ENCODE measurements at places on chromosomes 4 and X.

DNA sequence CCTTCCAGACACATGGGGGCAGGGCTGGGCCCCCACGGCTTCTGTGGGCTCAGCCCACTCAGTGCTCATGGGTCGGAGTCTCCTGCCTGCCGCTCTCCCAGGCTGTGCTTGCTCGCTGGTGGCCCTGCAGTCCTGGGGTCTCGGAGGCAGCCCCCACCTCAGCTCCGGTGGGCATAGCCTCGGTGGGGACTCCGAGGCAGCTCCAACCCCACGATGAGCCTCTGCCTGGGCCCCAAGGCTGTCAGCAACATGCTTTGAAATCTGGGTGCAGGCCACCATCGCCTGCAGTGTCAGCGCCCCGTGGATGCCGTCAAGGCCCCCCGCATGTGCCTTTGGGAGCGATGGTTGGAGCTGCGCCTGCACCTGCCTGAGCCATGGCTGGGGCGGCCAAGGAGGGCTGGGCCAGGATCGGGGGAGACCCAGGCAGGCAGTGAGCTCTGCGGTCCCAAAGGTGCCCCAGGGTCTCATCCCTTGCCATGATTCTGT, 30.2 kb upstream of the SPON2 start:
- no peak for DNase-seq

DNA sequence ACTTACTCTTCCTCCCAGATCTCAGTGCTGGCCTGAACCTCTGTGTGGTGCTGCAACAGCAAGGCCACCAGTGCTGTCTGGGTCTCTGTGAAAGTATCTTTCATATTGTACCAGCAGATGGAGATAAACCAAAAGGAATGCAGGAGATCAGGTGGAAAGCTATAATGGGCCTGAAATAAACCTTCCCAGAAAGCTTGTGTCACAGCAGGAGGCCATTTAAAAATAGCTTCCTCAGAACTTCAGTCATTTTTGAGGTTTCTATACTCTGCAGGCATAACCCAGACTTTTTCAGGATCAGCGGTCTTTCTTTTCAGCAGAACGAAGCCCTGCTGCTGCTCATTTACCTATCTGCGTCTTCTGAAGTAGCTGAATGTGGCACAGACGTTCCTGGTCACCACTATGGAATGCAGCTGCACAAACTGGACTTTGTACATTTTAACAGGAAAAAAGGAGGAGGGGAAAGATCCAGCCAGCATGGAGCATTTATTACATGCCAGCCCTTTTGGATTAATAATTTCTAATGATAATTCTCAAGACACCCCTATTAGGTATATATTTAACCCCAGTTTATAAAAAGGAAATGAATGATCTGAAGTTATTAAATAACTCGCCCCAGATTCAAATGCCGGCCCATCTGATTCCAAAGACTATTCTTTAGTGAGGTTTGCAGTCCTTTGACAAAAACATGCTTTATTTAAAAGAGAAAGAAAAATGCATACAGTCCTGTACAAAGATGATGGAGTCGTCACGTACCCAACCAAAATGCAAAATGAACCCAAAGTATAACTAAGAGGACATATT, 119.7 kb downstream of the NFKB1 start:
- peak; percentile 10 for DNase-seq

- DNase-seq = no peak
These were observed 7.8 kb downstream of the GATB start for GRCh38 chr4:151753056-151753455.

DNA sequence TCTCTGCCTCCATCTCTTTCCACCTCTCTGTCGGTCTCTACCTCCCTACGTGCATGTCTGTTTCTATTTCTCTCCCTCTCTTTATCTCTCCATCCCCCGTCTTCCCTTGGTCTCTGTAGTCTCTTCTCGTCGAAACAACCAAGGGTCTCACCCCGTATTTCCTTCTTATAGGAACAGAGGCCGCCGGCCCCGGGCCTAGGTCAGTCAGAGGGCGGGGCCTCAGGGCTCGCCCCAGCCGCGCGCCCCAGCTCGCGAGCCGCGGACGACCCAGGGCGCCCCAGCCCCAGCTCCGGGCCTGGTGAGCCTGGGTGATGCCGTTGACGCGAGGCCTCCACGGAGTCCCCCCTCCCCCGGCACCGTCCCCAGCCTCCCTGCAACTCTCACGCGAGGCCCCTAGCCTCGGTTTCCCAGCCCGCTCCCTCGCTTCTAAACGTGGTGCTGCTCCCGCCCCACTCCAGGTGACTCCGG, 6.6 kb downstream of the TIMM17B start:
- DNase-seq = no peak

DNA sequence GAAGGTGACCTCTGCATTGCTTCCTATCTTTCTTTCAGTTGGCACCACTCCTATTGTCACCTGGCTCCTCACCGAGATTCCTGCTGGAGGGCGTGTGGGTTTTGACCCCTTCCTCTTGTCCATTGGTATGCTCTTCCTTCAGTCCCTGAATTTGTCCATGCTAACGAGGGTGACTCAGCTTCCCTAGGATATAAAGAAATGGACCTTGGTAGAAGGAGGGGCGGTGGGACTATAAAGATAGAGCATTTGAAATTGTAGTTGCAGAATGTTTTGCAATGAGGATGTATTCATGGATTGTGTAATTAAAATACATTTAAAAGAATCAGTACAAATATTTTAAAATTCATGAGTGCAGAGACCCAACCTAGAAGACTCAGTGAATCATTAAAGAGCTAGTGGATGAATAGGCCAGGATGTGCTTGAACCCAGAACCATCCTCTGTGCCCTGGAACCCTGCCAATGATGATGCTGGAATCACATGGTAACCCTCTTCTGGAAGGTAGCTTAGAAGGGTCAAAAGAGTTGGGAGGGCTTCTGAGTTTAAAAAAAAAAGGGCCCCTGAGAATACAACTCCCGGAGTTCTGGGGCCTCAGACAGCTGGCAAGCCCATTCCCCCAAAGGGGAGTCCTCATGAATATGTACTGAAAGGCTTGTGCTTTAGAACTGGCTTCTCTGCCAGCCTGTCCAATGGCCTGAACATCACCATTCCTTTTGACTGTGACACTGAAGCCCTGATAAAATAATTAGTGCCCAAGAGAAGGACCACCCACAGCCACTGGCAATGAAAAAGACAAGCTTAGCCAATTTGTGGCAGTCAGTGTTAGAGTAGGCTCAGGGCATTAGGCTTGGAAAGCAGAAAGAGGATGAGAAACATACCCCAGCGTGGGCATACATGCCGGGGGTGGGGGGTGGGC, 8.0 kb downstream of the XPNPEP2 start:
- DNase-seq = no peak

DNA sequence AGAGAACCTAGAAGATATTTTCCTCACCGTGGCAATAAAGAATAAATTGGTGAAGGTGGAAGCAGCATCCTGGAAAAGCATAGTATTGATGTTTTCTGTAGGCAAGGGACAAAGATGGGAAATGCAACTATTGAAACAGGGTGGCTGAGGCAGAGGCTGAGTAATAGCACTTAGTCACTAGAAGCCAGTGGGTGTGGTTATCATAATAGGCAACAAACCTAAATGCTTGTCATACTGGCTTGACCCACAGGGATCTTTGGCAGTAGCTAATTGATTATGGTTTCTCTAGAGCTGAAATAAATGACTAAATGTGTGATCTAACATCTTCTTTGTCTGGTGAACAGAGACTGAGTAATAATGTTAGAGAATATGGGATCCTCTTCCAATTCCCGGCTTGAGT, 353.6 kb upstream of the RPS6KA3 start:
- no peak for DNase-seq

GRCh38 chr4:82268050-82268825, 105.6 kb downstream of the HNRNPD start:
- peak; percentile 4 for DNase-seq

GRCh38 chr4:8709050-8709728, 116.6 kb downstream of the CPZ start:
- no peak for DNase-seq

GRCh38 chrX:66674506-66674905, 35.6 kb upstream of the EDA2R start:
- DNase-seq = no peak

- no peak for DNase-seq
These were observed 9.5 kb downstream of the SLC38A5 start for GRCh38 chrX:48460606-48461005.

GRCh38 chrX:29590921-29591320, 624.4 kb upstream of the MAGEB2 start:
- DNase-seq = no peak

DNA sequence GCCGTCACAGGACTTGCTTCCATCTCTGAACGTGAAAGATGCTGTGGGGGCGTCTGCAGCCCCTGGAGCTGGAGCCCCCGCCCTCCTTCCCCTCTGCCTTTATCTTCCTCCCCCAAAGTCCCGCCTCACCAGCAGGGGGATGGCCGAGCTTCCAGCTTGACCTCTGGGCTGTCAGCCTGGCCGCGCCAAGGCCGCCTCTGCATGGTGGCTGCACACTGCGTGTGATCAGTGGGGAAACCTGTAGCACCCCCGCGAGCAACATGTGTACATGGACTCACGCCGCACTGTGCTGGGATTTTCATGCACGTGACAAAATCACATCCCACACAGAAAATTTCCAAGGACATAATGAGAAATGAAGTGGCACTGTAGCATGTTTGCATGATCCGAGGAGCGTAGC, 26.5 kb upstream of the PSAPL1 start:
- DNase-seq = no peak

- DNase-seq = no peak
These were observed 59.8 kb downstream of the ABCB7 start for GRCh38 chrX:75096331-75096730.

- no peak for DNase-seq
These were observed 16.4 kb upstream of the PRSS48 start for GRCh38 chr4:151260526-151260925.

DNA sequence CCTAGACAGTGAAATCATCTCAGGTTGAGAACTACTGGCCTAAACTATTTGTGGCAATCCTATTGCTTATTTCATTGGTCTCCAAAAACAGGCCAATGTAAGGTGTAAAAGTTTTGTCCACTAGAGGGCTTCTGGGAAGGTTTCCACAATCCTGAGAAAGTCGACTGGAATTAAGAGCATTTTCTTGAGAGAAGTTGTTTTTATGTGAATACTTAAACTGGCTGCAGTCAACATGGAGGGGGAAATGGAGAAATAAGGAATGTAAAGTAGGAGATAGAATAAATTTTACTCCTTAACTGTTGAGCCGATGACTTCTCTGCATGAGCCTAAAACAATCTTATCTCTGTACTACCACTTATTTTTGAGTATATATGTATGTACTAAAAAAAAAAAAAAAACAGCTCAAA, 11.0 kb upstream of the EIF4E start:
- no peak for DNase-seq

GRCh38 chr4:39873823-39874222, 103.9 kb downstream of the PDS5A start:
- DNase-seq = no peak

GRCh38 chr4:37760840-37761239, 65.6 kb upstream of the PGM2 start:
- no peak for DNase-seq

DNA sequence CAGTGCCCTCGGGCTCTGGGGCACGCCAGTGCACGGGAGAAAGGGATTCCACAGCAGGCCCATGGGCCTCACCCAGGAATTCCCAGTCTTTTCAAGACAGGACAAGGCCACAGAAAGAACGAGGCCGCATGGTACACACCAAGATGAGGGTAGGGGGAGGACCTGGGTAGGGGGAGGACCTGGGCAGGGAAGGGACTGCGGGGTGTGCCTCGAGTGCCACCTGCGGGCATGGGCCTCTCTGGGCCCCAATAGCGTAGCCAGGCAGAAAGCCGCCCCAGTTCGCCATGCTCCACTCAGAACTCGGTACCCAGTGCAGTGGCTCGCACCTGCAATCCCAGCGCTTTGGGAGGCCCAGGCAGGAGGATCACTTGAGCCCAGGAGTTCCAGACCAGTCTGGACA, 14.0 kb upstream of the DUSP9 start:
- no peak for DNase-seq

GRCh38 chrX:45110494-45110893, 90.2 kb downstream of the DIPK2B start:
- no peak for DNase-seq

DNA sequence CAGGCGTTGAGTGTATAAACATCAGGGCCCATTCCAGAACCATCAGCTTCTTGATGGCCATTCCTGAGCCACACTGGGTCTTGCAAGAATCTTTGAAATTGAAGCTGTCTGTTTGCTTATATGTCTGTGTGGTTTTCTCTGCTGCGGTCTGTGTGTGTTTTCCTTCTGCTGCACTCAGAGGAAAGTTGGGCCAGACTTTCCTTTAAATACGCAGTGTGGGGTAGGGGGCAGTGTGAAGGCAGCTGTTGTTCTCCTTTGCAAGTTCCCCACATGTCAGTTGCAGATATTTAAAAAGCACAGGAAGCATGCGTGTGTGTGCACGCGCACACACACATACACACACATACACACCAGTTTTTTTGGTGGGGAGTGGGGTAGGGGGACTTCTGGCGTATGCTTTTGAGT, 32.1 kb downstream of the CCKAR start:
- no peak for DNase-seq

DNA sequence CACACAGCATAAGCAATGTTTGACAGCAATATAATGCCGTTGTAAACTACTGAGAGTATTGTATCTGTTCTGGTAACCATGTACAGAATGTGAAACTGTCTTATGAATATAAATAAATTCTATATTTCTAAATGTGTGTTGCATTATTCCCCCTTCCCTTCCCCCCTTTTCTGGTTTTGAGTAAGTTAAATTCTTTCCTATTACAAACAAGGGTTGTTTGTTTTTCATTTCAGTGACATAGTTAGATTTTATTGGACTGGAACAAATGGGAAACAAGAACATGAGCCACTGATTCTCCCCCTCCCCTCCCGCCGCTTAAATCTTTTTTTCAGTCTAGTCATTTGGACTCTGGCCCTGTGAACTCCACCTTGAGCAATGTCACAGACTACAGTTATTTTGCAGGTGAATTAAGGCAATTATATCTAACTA, 69.8 kb downstream of the GPAT3 start:
- DNase-seq = no peak

- DNase-seq = no peak
These were observed 30.0 kb downstream of the BBS12 start for GRCh38 chr4:122762520-122762919.

DNA sequence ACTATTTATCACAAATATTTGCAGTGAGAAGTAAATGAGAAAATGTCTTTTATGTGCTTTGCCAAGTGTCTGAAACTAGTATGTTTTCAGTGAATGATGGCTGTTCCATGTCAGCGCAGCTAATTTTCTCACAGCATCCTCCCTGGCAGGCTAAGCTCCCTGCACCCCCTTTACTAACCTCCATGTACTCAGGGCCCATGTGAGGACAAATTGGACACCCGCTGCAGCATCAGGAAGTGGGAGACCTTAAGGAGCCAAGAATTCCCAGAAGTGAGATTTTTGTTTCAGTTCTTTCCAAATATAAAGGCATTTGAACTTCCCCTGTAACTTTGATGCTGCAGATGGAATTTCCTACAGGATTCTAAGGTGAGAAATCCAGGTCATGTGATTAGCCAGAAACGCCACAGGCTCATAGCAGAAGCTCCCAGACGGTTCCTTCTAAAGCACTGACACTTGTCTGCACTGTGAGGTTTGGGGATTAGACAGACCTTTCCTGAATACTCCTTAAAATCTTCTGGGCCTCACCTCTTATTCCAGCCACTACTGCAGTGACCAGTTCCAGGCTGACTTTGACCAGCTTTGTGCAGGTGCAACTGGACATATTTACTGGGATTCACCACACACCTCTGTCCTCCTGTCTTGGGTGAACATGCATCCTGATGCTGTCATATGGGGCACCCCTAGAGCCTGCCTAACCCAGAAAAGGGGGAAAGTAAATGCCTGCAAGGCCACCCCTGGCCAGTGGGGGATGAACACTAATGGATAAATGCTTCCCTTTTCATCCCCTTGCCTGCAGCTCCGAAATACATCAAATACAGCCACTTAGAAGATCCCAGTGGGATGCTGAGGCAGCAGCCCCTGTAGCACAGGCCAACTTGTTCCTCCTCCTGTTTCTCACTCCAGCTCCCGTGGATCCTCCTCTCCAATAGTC, 45.9 kb downstream of the LGI2 start:
- no peak for DNase-seq
